Lung microvascular endothelial cell (primary cell): ENCODE measurements at places on chromosomes 7 and 10. TPM values are rescaled to one million over a fixed set of nuclear protein-coding genes. Genes with fewer than 3 reads are reported as not detected.

DNA sequence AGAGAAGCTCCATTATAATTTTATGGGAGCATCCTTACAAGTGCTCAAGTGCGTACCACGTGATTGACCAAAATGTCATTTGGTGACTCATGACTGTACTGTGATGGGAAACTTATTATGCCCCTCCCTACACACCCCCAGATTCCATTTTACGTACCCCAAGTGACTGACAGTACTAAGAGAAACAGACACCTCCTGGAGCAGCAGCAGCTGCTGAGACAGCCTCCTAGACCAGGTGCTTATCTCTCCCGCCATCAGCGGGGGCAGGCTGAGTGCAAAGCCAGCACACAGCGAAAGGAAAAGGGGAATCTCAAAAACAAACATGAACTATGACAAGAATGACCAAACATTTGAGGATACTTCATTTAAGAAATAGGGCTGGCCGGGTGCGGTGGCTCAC is 4.2 kb upstream of the ADAM12 start:
- DNase-seq: no peak

- peak; percentile 44 for DNase-seq
Observed at GRCh38 chr7:30556840-30557239, 37.8 kb upstream of the GARS1 start.

DNA sequence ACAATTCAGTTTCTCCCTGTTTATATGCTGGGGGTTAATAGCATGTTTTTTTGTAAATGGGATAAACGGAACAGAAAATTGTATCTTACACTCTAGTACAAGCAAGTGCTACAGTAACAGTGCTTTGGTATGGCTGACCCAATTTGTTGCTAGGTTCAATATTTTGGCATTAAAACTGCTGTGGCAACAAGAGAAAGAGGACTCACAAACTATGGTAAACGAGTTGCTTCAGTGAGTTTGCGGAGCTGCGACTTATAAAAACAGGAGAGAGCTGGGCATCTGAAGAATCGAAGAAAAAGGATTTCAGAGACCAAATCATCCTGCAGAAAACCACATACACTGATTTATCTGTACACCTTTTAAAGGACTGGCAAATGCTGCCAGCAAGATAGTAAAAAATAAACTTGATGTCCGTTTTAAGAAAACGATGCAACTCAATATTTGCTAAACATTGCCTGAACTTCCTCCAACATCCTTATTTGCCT is 2.2 kb downstream of the GLUD1 start:
- DNase-seq: peak; percentile 63

DNA sequence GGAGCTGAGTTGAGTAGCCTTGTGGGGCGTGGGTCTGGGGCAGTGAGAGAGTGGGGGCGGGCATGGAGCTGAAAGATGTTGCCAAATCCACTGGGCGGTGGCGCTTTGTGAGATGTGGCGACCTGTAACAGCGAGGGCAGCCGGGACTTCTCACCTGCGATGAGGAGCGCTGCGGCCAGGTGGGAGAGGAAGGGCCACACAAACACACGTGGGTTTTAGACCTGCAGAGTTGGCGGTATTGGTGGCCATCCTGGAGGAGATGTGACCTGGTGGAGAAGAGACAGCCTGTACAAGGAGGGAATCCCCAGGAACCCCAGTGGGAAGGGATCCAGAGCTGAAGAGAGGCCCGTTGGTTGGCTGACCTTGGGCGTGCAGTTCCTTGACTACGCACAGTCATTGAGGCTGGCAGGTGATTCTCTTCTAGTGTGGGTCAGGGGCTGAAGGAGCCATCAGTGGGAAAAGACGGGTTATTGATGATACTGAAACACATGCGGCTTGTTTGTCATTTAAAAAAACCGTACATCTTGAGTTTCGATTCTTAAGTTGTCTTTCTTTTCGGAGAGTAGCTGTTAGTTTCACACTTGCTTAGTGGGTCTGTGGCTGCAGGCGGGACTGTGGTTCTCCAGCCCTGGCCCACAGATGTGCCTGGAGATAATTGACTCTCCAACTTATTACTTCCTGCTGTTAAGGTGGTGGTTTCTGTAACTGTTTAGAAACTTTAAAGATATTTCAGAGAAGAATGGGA is 2.4 kb downstream of the CHST12 start:
- no peak for DNase-seq

DNA sequence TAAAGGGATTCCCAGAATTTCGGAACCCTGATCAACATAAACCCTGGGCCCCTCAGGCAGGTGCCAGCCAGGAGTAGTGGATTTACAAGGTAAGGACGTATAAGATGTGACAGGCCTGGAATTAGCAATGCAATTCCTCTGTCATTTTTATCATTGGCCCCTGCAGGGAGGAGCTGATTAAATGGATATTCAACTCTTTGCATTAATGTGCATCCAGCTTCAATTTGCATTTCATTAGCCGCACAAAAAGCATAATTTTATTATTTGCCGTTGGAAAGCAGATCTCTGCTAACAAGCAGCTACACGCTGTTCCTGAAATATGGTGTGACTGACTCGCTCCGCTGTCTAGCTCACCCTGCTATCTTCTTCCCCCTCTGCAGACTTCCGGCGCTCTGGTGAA is 195.8 kb downstream of the RPS24 start:
- DNase-seq: no peak

DNA sequence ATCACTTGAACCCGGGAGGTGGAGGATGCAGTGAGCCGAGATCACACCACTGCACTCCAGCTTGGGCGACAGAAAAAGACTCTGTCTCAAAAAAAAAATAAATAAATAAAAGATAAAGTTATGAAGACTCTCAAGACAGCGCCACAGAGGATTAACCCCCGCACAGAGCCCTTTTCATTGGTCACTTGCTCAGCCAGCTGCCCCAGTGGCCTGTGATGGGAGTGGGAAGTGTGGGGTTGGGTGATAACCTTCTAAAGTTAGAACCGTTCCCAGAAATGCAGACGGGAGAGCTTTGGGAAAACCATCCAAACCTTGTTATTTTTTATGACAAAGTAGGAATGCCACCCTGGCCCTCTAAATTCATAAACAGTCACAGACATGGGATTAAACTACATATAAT is 57.4 kb downstream of the PARP12 start:
- DNase-seq: no peak

DNA sequence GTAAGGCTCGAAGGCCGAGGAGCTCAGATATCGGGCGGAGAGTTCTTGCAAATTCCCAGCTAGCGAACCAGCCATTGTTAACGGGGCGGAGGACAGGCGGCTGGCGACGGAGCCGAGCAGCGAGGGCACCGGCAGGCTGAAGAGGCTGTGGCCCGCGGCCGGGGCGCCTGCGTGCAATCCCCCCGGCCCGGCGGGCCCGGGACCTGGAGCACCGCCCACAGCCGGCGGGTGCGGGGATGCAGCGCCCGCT is 4.1 kb downstream of the VAX1 start:
- DNase-seq: peak; percentile 19

GRCh38 chr10:63608511-63608910 is 87.3 kb downstream of the REEP3 start:
- no peak for DNase-seq

Gene PRTFDC1
- 5.6 and 7.6 TPM in 2 replicates for total RNA-seq

DNA sequence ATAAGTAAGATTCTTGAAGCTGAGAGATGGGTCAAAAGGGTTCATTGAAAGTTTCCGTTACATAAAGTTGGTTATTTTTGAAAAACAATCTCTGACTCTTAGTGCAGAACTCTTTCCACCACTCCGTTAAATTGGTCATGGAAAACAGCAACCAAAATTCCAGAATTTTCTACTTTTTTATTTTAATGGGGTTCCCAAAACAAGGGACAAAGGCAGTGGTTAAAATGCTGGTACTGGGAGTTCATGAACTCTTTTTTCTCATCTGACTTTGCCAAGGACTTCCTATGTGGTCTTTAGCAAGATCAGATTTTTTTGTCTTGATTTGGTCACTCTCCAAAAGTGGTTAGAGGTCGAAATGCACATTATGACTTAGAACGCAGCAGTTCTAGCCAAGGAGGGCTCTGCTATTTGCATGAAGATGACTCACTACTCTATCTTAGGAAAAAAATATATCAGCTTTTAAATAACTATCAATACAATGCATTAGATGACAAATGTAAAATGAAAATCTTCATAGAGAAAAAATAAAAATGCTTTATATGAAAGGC is 145.7 kb downstream of the REEP3 start:
- peak; percentile 75 for DNase-seq

GRCh38 chr10:78728176-78728575 is 340.6 kb upstream of the ZMIZ1 start:
- no peak for DNase-seq

Gene PTF1A
- not detected in 2 replicates for total RNA-seq

DNA sequence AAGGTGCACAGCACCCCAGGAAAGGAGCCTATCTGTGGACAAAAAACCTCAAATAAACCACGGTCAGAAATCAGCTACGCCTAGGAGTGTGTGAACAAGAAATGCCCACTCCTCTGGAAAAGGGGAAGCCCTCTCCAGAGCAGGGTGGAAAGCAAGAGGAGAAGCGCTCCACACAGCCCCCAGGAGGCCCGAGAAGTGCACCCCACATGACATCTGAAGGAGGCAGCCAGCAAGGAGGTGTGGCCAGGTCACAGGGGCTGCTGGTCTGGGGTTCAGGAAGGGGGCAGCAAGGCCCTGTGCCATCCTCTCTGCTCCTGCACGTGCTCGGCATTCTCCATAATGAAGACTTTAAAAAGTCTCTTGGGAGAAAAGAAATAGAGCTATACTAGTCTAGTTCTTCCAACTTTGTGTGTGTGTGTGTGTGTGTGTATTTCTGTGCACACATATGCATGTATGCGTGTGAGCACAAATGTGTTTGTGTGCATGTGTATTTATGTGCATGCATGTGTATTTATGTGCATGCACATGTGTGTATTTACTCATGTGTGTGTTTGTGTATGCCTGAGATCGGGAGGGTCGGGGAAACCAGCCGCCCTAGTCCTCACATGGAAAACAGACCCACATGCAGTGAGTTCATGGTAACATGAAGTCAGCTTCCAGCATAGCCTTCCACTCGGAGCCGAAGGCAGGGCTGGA is 76.5 kb downstream of the TNS3 start:
- DNase-seq: no peak
